ENCODE measurements at places on chromosomes 12 and 14. TPM values are rescaled to one million over a fixed set of nuclear protein-coding genes. Genes with fewer than 3 reads are reported as not detected.

- H3K27ac ChIP-seq = peak overlapping the region; percentile 91
- H3K27me3 ChIP-seq = no peaks in the 10 kb centered on the region
- H3K36me3 ChIP-seq = no peaks in the 10 kb centered on the region
- peak; percentile 71 for DNase-seq
Observed at GRCh38 chr12:51951843-51952722, 584 bp downstream of the ACVR1B start.

DNA sequence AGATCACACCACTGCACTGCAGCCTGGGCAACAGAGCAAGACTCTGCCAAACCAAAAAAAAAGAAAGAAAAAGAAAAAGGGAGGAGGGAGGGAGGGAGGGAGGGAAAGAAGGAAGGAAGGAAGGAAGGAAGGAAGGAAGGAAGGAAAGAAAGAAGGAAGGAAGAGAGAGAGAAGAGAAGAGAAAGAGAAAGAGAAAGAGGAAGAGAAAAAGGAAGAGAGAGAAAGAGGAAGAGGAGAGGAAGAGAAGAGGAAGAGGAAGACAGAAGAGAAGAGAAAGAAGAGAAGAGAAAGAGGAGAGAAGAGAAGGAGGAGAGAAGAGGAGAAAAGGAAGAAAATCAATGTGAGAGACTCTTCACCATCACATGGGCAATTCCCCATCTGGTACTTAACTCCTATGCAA lies 57.6 kb upstream of the CRACR2A start:
- H3K27me3 ChIP-seq = no peaks in the 10 kb centered on the region
- H3K4me3 ChIP-seq = no peak overlapping the region
- no peak for DNase-seq
- no peaks in the 10 kb centered on the region for H3K4me1 ChIP-seq
- H3K36me3 ChIP-seq = peaks cover 37% of the 10 kb centered on the region

- no peaks in the 10 kb centered on the region for H3K36me3 ChIP-seq
- DNase-seq = no peak
- no peaks in the 10 kb centered on the region for H3K4me1 ChIP-seq
- H3K27me3 ChIP-seq = no peaks in the 10 kb centered on the region
- no peak overlapping the region for H3K27ac ChIP-seq
Observed at GRCh38 chr14:95667249-95667693, 19.0 kb upstream of the TCL1B start.

DNA sequence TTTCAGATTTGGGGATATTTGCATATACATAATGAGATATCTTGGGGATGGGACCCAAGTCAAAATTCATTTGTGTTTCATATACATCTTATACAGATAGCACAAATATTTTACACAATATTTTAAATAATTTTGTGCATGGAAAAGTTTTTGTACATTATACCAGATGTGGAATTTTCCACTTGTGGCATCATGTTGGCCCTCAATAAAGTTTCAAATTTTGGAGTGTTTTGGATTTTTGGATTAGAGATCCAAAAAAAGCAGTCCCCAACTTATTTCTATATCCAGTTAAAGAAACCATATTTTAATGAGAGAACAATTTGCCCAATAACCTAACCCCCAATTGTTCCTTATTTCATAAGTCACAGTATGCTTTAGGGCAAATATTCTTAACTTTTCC lies 4.5 kb downstream of the GNPNAT1 start:
- H3K4me3 ChIP-seq = no peak overlapping the region
- H3K27me3 ChIP-seq = no peaks in the 10 kb centered on the region
- no peaks in the 10 kb centered on the region for H3K36me3 ChIP-seq
- no peak for DNase-seq

DNA sequence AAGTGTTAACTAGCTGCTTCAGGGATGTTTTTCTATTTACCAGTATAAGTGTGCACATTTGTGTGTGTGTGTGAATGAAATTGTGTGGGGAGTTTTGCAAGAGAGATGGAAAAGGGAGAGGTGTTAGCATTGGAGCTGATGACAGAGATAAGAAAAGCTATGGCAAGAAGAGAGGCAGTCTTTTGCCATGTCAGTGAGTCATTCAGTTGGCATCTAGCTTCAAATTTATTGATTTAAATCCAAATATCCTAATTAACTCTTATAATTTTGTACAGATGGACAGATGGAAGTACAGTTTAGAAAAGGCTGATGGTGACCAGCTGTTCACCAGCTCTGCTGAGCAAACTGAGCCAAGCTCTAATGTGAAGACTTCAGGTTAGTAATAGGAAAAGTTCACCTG lies 3.3 kb upstream of the BHLHE41 start:
- no peaks in the 10 kb centered on the region for H3K27me3 ChIP-seq
- no peaks in the 10 kb centered on the region for H3K36me3 ChIP-seq
- H3K4me3 ChIP-seq = no peak overlapping the region

GRCh38 chr12:116538682-116539305 lies 20.4 kb upstream of the MAP1LC3B2 start:
- no peak for DNase-seq
- H3K4me3 ChIP-seq = no peak overlapping the region
- no peaks in the 10 kb centered on the region for H3K27me3 ChIP-seq
- H3K27ac ChIP-seq = peak overlapping the region; percentile 58

DNA sequence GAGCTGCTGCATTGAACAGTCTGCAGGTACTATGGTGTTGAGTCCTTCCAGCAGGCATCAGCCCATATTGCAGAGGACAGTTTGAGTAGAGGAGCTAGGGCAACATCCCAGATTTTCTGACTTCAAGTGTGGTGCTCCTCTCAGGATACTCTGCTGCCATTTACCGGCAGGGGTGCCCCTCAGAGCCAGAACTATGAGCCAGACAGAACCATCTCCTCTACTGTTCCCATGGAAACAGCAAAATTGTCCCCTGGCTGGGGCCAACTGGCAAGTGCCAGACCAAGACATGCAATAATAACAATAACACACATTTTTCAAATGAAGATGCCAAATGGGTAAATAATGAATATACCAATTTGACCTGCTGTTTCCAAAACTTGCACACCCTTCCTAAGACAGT lies 102.9 kb downstream of the ADCK1 start:
- DNase-seq = no peak
- no peak overlapping the region for H3K27ac ChIP-seq
- H3K4me3 ChIP-seq = no peak overlapping the region
- H3K27me3 ChIP-seq = no peaks in the 10 kb centered on the region
- H3K4me1 ChIP-seq = no peaks in the 10 kb centered on the region

- no peak overlapping the region for H3K27ac ChIP-seq
- H3K27me3 ChIP-seq = no peaks in the 10 kb centered on the region
- H3K4me3 ChIP-seq = no peak overlapping the region
- H3K4me1 ChIP-seq = no peaks in the 10 kb centered on the region
Observed at GRCh38 chr14:102005336-102005735, 41.0 kb downstream of the DYNC1H1 start.

- no peak for DNase-seq
- H3K36me3 ChIP-seq = peaks cover 74% of the 10 kb centered on the region
- no peak overlapping the region for H3K4me3 ChIP-seq
- H3K27me3 ChIP-seq = no peaks in the 10 kb centered on the region
- no peak overlapping the region for H3K27ac ChIP-seq
Observed at GRCh38 chr12:111780615-111781014, 13.9 kb downstream of the ALDH2 start.

DNA sequence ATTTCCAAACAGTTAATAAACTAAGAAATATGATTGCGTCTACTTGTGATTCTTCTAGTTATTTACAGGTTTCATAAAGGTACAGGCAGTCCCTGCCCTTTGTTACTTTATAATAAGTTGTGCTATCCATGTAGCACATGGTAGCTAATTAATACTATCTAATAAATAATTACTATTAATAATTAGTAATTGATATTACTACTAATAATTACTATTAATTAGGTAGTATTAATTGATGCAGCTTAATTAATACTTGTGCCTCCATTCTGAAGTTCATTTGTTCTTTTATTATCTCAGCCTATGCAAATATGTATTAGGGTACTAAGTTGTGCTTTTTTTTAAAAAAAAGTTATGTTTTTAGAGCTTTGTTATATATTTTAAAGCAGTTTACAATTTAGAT lies 92.3 kb upstream of the TRHDE start:
- H3K4me1 ChIP-seq = no peaks in the 10 kb centered on the region
- no peak overlapping the region for H3K4me3 ChIP-seq
- H3K27ac ChIP-seq = no peak overlapping the region
- no peak for DNase-seq
- H3K36me3 ChIP-seq = no peaks in the 10 kb centered on the region

- peak overlapping the region; percentile 81 for H3K4me3 ChIP-seq
- no peaks in the 10 kb centered on the region for H3K36me3 ChIP-seq
- peak overlapping the region; percentile 100 for H3K27ac ChIP-seq
- peaks cover 60% of the 10 kb centered on the region for H3K4me1 ChIP-seq
- no peaks in the 10 kb centered on the region for H3K27me3 ChIP-seq
- peak; percentile 89 for DNase-seq
Observed at GRCh38 chr12:121797937-121798786, 4.7 kb upstream of the RHOF start.

DNA sequence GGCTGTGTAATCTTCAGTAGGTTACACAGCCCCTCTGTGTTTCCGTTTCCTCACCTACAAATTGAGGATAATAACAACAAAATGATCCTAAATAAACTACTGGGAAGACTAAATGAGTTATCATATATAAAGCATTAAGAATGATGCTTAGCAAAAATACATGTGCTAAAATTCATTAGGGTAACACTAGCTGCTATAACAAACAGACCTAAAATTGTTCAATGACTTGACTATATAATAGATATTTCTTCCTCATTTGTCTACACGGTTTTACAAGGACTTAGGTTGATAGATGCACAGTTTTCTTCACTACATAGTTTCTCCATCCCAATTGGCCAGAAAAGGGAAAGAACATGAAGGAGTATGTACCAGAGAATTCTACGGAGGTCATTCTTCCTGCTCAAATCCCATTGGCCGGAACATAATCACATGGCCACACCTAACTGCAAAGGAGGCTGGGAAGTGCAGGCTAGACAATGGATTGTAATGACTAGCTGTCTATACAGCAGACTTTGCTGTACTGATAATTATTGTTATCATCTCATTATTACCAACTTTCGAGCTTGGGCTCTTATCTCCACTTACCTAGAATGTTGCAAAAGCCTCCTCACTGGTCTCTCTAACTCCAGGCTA lies 223.5 kb upstream of the NUDT4 start:
- H3K27me3 ChIP-seq = no peaks in the 10 kb centered on the region
- H3K4me1 ChIP-seq = no peaks in the 10 kb centered on the region
- no peak for DNase-seq
- H3K36me3 ChIP-seq = no peaks in the 10 kb centered on the region

DNA sequence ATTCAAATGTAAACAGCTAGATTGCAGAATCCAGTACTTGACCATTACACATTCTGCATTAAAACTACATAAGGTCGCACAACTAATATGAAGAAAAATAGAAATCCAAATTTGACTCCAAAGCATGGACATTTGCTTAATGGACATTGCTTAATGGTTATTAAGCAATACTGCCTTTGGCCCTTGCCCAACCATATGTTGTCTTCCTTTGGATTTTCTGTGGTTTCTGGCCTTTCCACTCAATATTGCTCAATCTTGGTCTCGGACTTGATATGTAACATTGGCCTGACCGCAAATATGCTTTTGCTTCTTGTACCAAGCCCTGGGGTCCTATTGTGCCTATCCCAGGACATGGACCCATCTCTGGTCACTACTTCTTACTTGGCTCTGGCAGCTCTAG lies 67.2 kb downstream of the PTPRR start:
- no peaks in the 10 kb centered on the region for H3K36me3 ChIP-seq
- H3K4me1 ChIP-seq = no peaks in the 10 kb centered on the region
- DNase-seq = peak; percentile 61
- no peak overlapping the region for H3K27ac ChIP-seq
- no peaks in the 10 kb centered on the region for H3K27me3 ChIP-seq
- H3K4me3 ChIP-seq = no peak overlapping the region

Gene SOAT2
- total RNA-seq = 0.41 TPM

Gene EPYC
- total RNA-seq = not detected

Gene LMNTD1
- 1.9 TPM for total RNA-seq

Gene CLEC7A
- total RNA-seq = 11.1 TPM

Gene EML5
- 3.7 TPM for total RNA-seq

Gene EMP1
- total RNA-seq = 72.1 TPM

Gene CACNA2D4
- total RNA-seq = 3.6 TPM

Gene PKP2
- 1.2 TPM for total RNA-seq

Gene C14orf180
- not detected for total RNA-seq

Data from sigmoid colon (tissue), 7 donors.